Left ventricle myocardium inferior (tissue), 1 donor: ENCODE measurements at places on chromosomes 3 and 15. TPM values are rescaled to one million over a fixed set of nuclear protein-coding genes. Genes with fewer than 3 reads are reported as not detected.

- no peak for DNase-seq
These were observed 63.7 kb downstream of the DUT start for GRCh38 chr15:48394970-48395369.

The SI gene
- total RNA-seq, result not detected

The ALDH1A3 gene
- 2.9 TPM for total RNA-seq

DNA sequence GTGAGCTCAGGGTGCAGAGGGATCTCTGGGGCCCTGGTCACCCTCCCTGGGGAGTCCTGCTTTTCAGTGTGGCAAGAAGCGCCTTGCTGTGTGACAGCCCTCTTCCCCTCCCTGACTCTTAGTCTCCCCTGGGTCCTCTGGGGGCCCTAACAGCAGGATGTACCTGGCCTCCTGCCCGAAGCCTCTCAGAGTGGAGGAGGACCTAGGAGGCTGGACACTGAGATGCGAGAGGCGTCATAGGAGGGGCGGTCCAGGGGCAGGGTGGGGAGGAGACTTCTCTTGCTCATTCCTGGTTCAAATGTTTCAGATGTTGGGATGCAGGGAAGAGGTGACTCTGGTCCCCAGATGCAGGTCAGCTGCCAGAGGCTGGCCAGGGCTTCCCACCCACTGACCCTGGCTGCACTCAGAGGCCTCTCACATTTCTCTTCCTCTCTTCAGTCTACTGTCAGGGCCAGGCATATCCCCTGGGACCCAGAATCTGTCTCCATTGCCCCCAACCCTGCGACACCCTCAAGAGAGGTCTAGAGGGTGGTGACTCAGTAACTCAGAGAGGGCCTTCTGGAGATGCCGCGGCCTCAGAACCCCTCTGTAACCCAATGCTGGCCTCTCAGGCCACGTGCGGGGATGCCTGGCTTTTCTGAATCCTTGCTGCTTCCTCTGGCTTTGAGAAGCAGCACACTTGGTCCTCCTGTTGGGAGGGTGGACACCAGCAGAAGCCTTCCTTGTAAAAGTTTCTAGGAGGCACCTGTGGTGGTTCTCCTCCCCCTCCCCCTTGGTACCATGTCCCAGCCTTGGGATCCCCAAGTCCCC, 25.9 kb downstream of the SNX33 start:
- DNase-seq, result peak; percentile 87

GRCh38 chr15:34793071-34793470, 2.3 kb downstream of the ACTC1 start:
- no peak for DNase-seq

The CSTA gene
- 0.74 TPM for total RNA-seq

GRCh38 chr3:100709842-100710260, 557 bp downstream of the TFG start:
- no peak for DNase-seq

The AKAP13 gene
- 331 TPM for total RNA-seq

- no peak for DNase-seq
These were observed 797 bp upstream of the THPO start for GRCh38 chr3:184378651-184379357.

GRCh38 chr3:42714171-42714852, 11.7 kb upstream of the HHATL start:
- DNase-seq, result no peak

GRCh38 chr15:73950479-73950830, 24.2 kb downstream of the LOXL1 start:
- DNase-seq, result no peak

GRCh38 chr15:100809151-100809550, 70.5 kb upstream of the ALDH1A3 start:
- DNase-seq, result no peak

DNA sequence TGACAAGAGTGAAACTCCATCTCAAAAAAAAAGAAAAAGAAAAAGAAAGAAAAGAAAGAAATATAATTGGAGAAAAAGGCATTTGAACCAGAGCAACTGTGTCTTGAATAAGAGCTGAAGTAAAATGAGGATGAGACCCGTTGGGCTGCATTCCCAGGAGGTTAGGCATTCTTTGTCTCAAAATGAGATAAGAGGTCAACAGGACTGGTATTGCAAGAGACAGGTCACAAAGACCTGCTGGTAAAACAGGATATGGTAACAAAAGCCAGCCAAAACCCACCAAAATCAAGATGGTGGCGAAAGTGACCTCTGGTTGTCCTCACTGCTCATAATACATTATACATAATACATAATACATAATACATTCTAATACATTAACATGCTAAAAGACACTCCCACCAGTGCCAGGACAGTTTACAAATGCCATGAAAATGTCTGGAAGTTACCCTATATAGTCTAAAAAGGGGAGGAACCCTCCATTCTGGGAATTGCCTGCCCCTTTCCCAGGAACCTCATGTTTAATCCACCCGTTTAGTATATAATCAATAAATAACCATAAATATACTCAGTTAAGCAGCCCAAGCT, 8.6 kb upstream of the TIPIN start:
- no peak for DNase-seq

GRCh38 chr3:130260918-130261317, 84.6 kb upstream of the COL6A5 start:
- peak; percentile 24 for DNase-seq

- DNase-seq, result no peak
These were observed 53.8 kb downstream of the TMED3 start for GRCh38 chr15:79364571-79365240.

GRCh38 chr15:92818651-92819277, 81.4 kb upstream of the CHD2 start:
- no peak for DNase-seq

- no peak for DNase-seq
These were observed 8.1 kb upstream of the NCKIPSD start for GRCh38 chr3:48693826-48694225.

The POLR2H gene
- total RNA-seq, result 24.3 TPM

DNA sequence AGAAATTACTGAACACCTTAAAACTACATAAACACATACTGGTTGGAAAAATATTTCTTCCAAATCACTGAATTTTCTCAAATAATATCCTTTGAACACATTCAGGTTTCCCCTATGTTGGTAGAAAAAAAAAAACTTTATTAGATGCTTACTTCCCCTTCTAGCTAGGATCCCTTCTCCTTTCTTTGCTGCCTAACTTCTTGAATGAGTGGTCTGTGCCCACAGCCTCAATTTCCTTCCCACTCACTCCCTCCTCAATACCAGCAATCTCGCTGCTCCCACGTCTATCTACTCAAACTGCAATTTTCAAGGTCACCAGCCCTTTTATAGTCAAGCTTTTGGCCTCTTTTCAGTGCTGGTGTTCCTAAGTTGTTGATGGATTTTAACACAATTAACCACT, 8.3 kb downstream of the CD200R1 start:
- DNase-seq, result no peak

GRCh38 chr3:33152363-33153360, 38.8 kb downstream of the CRTAP start:
- no peak for DNase-seq

The CCR9 gene
- total RNA-seq, result not detected

DNA sequence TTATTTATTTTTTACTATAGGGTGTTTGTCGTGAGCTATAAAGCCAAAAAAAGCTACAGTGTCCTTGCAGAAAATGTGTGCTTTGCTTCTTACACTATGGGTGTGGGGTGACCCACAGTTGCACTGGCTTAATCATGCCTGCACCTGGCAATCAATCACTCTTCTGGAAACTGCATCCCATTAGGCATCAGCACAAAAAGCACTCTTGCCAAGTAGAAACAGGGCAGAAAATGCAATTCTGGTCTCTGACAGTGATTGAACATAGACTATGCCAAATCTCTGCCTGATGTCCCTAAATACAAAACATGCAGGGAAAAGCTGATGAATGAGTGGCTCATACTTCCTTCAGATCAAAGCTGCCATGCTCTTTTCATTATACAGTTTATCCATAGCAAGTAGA, 30.4 kb upstream of the PLAAT1 start:
- no peak for DNase-seq

GRCh38 chr3:194931865-194932264, 246.2 kb downstream of the FAM43A start:
- no peak for DNase-seq

DNA sequence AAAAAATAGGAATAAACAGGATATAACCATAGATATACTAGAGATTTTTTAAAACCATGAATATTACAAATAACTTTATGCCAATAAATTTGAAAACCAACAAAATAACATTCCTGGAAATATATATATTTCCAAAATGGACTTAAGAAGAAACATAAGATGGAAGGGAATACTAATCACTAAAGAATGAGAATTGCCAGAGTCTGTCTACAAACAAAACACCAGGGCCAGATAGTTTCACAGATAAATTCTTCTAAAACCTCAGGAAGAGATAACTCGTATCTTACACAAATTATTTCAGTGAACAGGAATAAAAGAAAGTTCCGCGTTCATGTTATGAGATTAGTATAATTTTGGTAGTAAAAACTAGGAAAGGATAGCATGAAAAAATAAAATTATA, 107.3 kb downstream of the HERC1 start:
- no peak for DNase-seq

The ARNT2 gene
- total RNA-seq, result 3.6 TPM

GRCh38 chr15:75153565-75154276, 48.0 kb upstream of the C15orf39 start:
- no peak for DNase-seq

DNA sequence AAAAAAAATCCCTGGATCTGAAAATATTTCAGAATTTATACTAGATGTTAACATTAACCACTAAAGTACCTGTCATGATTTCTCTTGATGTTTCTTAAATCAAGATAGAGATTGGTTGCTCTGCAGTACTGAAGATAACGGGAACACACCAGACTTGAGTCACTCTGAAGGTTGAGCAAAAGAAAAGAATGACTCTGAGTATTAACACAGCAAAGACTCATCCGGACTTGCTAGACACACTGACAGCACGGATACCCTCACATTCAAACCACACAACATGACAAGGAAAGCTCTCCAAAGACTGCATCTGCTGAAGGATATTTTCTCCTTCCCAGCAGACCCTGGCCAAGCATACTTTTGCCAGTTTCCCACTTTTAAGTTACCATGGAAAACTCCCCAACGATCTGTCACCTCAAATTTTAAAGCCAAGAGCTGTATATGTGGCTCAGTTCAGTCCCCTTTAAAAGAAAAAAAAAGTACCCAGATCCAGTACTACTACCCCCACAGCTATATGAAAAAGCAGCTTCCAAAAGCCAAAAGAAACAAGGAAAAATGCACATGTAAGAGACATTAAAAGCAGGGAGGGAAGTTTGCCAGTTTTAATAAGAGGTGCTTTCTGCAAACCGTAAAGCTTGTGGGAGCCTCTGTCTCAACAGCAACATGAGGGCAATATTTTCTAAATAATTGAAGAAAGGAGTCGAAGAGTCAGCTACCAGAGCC, 8.3 kb downstream of the EOGT start:
- DNase-seq, result no peak

GRCh38 chr3:125072301-125072700, 16.5 kb upstream of the HEG1 start:
- no peak for DNase-seq

The TP63 gene
- 0.14 TPM for total RNA-seq

The ARGFX gene
- total RNA-seq, result not detected

DNA sequence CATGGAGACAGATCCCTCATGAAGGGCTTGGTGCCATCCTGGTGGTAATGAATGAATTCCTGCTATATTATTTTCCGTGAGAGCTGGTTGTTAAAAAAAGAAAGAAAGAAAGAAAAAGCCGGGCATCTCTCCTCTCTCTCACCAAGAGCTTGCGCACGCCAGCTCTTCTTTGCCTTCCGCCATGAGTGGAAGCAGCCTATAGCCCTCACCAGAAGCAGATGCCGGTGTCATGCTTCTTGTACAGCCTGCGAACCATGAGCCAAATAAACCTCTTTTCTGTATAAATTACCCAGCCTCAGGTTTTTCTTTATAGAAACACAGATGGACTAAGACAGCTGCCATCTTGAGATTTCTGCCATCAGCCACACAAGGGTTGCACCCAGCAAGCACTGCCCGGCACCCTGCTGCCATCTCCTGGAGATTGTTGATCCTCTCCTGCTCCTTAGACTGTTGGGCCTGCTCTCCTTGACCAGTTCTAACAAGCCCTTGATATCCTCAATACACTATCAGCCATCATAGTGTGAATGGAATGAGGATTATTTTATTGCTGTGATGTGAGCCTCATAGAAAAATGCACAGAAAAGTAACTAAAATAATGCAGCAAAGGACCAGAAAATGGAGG, 3.5 kb upstream of the AHSG start:
- no peak for DNase-seq

DNA sequence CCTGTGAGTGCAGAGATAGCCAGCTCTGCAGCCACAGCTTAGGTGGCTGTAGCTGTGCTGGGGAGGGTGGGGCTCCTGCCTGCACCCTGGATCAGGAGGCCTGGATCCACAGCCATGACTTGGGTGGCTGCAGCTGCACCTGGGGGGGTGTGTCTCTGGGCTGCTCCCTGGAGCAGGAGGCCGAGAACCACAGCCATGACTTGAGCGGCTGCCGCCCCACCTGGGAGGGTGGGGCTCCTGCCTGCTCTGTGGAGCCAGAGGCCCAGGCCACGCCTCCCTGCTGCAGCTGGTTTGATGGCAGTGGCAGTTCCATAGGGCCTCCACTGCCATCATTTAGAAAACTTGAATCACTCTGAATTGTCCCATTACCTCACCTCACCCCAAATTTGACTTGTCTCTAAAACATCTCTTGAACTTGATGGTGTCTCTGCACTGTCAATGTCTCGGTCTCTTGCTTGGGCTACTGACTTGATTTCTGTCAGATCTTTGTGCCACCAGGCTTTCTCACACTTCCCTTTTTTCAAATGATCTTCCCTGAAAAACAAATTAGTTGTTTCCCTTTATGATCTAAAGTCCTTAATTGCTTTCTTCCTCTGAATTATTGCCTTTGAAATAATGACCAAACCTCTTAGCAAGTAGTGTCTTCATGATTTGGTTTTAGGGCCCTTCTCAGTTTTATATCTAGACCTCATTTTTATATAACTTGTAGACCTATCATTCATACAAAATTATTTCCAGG, 313.2 kb upstream of the MME start:
- DNase-seq, result no peak

DNA sequence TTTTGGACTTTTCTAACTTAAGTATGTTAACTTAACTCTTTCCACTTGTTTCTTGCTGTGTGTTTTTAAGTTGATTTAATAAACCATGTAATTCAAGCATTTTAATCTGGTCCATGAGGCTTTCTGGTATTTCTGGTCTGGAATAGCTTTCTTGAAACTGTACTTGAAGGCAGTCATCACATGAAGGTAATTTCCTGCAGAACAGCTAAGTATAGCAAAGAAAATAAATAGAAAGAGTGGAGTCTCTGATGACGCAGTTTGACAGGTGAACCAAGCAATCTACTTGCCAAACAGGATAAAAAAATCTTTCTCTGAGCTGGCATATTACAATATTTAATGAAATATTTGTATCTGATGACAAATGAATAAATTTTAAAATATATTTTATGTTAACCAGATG, 74.9 kb downstream of the BTLA start:
- DNase-seq, result no peak

The ZBBX gene
- not detected for total RNA-seq

The HOMER2 gene
- 48.5 TPM for total RNA-seq

The PRICKLE2 gene
- 8.7 TPM for total RNA-seq

GRCh38 chr3:185961675-185962232, 23.9 kb upstream of the TRA2B start:
- DNase-seq, result no peak
